Activated naive CD8-positive, alpha-beta T cell treated with anti-CD3 and anti-CD28 coated beads, Interleukin-2, amount 50 U/mL, for 24 hours (primary cell): ENCODE measurements at places on chromosomes 11 and 22.
A peak's percentile ranks its signal among the peaks of the same experiment; 100 is the strongest.

- DNase-seq: no peak
- peaks cover 2% of the 10 kb centered on the region for H3K4me1 ChIP-seq
- no peak overlapping the region for H3K4me3 ChIP-seq
- H3K27ac ChIP-seq: no peak overlapping the region
- peaks cover 6% of the 10 kb centered on the region for H3K27me3 ChIP-seq
Observed at GRCh38 chr22:22588485-22589164, 29.6 kb upstream of the PRAME start.

GRCh38 chr11:6735306-6735705, 36.5 kb downstream of the OR2AG2 start:
- H3K36me3 ChIP-seq: peaks cover 31% of the 10 kb centered on the region
- no peaks in the 10 kb centered on the region for H3K27me3 ChIP-seq
- no peak for DNase-seq
- H3K4me3 ChIP-seq: peak overlapping the region; percentile 45
- H3K4me1 ChIP-seq: peaks cover 80% of the 10 kb centered on the region

GRCh38 chr22:23192558-23192957, 12.2 kb downstream of the BCR start:
- DNase-seq: no peak
- H3K4me1 ChIP-seq: peaks cover 15% of the 10 kb centered on the region
- no peak overlapping the region for H3K27ac ChIP-seq
- no peak overlapping the region for H3K4me3 ChIP-seq
- peaks cover 7% of the 10 kb centered on the region for H3K36me3 ChIP-seq

GRCh38 chr11:119974467-119974866, 163.4 kb downstream of the TRIM29 start:
- no peak for DNase-seq
- peaks cover 3% of the 10 kb centered on the region for H3K27me3 ChIP-seq
- no peak overlapping the region for H3K27ac ChIP-seq
- H3K36me3 ChIP-seq: no peaks in the 10 kb centered on the region

- H3K27me3 ChIP-seq: no peaks in the 10 kb centered on the region
- H3K36me3 ChIP-seq: no peaks in the 10 kb centered on the region
- peak; percentile 55 for DNase-seq
- no peak overlapping the region for H3K27ac ChIP-seq
- peaks cover 24% of the 10 kb centered on the region for H3K4me1 ChIP-seq
- peak overlapping the region; percentile 73 for H3K4me3 ChIP-seq
Observed at GRCh38 chr11:44949160-44950030, 1.3 kb downstream of the TP53I11 start.
